ENCODE measurements at places on chromosomes 4 and X. TPM values are rescaled to one million over a fixed set of nuclear protein-coding genes. Genes with fewer than 3 reads are reported as not detected.

GRCh38 chr4:43244688-43245382 is 352.3 kb downstream of the GRXCR1 start:
- no peaks in the 10 kb centered on the region for H3K27me3 ChIP-seq
- no peak overlapping the region for H3K27ac ChIP-seq
- H3K4me3 ChIP-seq = no peak overlapping the region
- no peaks in the 10 kb centered on the region for H3K4me1 ChIP-seq
- DNase-seq = no peak
- H3K36me3 ChIP-seq = no peaks in the 10 kb centered on the region

DNA sequence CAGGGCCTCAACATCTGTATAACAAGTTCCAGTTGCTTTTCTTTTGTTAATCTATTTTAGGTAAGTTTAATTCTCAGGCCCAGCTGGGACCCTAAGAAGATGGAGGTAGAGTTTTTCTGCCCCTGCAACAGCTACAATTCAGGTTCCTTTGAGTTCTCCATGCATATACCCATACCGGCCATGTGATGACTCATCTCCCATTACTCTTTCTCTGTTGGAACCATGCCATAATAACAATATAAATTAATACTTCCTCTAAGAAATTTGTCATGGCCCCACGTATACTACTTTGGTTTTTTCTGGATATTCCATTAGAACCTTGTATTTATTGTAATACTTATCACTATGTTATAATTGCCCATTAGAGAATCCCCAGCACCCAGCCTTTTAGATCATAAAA is 1.3 kb upstream of the INTU start:
- no peak overlapping the region for H3K4me3 ChIP-seq
- no peak for DNase-seq

DNA sequence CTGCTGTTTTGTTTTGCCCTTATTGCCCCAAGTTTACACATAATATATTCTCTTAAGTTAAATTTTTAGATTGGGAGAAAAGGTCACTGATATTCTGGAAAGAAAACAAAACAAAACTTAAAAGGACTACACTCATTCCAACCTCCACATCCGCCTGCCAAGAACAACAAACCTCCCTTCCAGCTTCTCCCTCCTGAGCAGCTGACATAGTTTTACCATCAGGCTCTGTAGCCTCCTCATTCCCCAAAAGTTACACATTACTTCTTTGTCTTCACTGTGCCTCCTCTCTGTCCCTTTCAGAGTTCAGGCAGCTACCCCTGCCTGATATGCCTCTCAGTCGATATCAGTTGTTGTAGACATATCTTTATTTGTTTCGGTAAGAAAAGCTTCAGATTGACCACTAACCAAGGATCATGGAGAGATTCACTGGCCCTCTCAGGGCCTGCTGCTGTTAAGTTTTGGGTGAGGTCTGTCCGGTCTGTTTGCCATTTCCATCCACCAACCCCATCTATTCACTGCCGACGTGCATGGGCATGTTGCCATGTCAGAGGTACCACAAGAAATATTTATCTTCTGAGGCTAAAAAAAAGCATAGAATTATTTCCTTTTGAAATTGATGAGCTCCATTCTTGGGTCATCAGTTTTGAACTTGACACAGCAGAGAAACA is 164.1 kb downstream of the GASK1B start:
- H3K36me3 ChIP-seq = no peaks in the 10 kb centered on the region
- H3K27me3 ChIP-seq = no peaks in the 10 kb centered on the region
- H3K27ac ChIP-seq = no peak overlapping the region

MID2 gene
- 37.7 TPM for total RNA-seq

- no peak overlapping the region for H3K27ac ChIP-seq
- DNase-seq = no peak
- no peaks in the 10 kb centered on the region for H3K36me3 ChIP-seq
These were observed 386.1 kb upstream of the HS3ST1 start for GRCh38 chr4:11814758-11815157.

- H3K27me3 ChIP-seq = no peaks in the 10 kb centered on the region
- no peak for DNase-seq
- no peak overlapping the region for H3K4me3 ChIP-seq
- H3K27ac ChIP-seq = no peak overlapping the region
These were observed 72.1 kb upstream of the GC start for GRCh38 chr4:71855944-71856343.

GRCh38 chrX:68084765-68085164 is 348.5 kb downstream of the OPHN1 start:
- DNase-seq = no peak
- no peaks in the 10 kb centered on the region for H3K27me3 ChIP-seq
- no peak overlapping the region for H3K27ac ChIP-seq

SLC4A4 gene
- total RNA-seq = 0.56 TPM

Measured in suprapubic skin (tissue), 4 donors.